ENCODE measurements at places on chromosomes 3 and 15.

GRCh38 chr3:69491975-69492374, 106.1 kb upstream of the FRMD4B start:
- DNase-seq: no peak

GRCh38 chr3:128327606-128328031, 139.1 kb downstream of the DNAJB8 start:
- no peak for DNase-seq

- no peak for DNase-seq
Observed at GRCh38 chr3:152606146-152606545, 228.8 kb upstream of the P2RY1 start.

- no peak for DNase-seq
Observed at GRCh38 chr3:33030802-33031201, 66.1 kb downstream of the GLB1 start.

- no peak for DNase-seq
Observed at GRCh38 chr3:118688396-118688884, 346.2 kb downstream of the IGSF11 start.

DNA sequence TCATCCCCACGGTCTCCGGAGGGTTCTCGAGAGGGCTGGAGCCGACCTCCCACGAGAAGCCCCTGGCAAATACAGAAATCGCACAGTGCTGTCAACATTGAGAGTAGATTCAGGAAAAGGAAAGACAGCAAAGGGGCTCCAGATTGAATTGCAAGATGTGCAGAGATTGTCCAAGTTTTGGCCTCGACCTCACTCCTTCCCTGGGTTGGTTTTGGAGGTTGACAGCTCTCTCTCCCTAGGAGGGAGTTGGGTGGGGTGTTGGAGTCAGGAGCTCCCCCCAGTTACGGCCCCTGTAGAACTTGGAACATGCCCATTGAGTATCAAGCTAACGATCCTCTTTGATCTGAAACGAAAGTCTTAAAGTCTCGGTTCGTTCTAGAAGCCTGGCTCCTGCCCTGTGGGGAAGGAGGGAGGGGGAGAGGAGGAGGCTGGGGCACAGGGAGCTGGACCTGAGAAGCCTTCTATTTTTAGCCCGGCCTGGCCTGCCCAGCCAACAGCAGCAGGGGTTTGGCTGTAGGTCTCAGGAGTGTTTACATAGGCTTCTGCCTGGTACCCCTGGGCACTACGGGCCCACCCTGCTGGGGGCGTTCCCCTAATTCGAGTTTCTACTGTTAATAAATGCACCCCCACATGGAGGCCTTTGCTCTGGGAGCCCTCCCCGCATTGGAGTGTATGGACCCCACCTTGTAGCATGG, 672 bp upstream of the KY start:
- no peak for DNase-seq

DNA sequence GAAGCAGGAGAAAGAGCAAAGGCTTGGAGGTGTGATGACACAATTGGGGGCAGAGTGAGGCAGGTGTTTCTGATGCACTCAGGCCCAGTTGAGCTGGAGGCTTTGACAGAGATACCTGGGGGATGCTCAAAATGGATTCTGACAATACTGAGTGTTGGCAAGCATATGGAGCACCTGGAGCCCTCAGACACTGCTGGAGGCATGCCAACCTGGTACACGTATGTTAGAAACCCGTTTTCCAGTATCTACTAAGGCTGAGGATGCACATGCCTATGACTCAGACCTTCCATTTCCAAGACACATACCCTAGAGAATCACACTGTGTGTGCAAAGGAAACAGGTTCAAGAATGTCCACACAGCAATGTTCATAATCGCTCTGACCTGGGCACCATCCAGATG, 58.7 kb downstream of the WNT7A start:
- DNase-seq: no peak

DNA sequence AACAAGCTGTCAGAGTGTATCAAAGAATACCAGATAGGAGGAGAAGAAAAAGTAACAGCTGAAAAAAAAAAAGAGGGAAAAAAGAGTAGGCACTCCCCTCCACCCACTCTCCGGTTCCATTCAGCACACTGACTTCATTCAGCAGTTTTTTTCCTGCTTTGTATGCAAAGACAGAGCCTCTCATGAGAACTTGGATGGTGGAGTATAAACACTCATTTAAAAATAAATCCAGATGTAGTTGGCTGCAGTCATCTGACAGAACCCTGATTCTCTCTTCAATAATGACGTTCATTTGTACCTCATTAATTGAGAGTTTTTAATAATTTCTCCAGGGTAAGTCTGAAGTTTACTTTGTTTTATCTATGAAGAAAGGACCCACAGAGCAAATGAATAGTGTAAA, 81.0 kb downstream of the TMEM108 start:
- DNase-seq: no peak

DNA sequence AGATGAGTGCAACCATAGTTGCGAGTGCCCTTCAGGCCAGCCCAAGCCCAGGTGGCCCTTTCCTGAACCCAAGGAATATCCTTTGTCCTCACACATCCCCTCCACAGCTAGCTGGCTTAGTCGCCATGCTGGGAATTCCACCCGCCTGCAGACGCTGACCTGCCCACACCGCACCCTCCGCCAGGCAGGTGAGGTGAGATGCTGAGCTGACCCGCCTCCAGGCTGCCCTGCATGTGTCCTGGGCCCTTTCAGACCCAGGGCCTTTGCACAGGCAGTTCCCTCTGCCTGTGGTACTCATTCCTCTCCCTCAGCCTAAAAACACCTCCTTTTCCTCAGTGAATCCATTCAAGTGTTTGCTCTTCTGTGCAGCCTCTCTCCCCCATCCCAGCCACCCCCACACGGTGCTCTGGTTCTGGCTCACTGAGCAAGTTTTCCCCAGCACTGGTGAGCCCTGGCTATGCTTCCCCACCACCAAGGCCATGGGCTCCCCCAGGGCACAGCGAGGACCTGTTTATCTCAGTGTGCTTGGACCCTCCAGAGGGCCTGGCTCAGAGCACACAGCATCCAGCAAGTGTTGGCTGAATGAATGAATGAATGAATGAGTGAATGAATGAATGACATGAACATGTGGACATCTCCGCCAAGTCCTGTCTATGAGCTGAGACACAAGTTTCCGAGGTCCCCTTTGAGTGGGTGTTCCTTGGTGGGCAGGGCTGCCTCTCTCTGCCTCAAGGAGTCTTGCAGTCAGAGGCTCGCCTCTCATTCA, 33.0 kb upstream of the LINGO1 start:
- DNase-seq: no peak

GRCh38 chr15:59367022-59367451, 5.6 kb downstream of the MYO1E start:
- DNase-seq: no peak

DNA sequence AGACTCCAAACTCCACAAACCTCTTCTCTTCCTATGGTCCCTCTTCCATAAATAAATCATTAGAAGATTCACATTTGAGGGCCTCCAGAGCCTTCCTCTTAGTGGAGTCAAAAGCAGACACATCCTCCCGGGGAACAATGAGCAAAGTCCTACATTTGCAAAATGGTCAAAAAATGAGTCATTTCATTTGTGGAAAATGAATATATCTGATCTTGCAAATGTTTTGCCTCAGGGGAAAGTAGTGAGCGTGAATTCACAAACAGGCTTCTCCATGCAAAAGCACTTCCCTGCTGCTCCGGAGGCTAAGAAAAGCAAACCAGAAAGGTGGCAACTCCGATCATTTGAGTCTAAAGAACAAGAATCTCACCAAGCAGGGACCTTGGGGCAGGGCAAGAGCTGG, 86.7 kb upstream of the IQSEC1 start:
- DNase-seq: no peak

DNA sequence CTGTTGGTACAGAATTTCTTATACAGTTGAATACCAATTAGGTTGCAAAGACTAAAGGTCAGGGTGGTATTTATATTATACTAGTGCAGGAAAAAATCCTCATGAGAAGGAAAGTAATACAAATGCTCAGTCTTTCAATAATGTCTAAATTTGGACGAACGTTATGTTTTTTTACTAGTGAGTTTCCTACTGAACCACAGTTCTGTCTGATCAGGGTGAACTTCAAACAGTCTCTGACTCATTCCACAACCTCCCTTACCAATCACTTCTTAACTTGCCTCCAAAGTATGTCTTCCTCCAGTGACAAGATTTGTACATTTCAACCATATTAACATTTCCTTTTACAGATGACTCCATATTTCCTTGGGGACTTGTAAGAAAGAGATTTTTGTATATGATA, 3.4 kb downstream of the TMEM212 start:
- DNase-seq: no peak

DNA sequence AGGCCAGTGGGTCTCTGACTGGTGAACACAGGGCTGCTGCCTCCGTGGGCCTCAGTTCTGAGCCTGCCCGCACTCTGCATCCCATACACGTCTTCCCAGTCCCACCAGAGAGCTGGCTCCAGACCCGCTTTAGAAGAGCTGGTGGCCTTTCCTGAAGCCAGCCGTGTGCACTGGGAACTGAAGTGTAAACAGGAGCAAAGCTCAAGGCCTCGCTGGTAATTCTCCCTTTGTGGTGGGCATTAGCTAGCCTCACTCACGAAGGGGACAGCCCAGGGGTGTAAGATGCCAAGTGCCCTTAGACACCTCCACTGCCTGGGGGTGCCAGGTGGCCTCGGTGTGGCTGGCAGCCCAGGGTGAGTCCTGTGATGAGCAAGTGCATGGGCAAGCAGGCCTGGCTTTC, 12.9 kb upstream of the LINGO1 start:
- DNase-seq: no peak

DNA sequence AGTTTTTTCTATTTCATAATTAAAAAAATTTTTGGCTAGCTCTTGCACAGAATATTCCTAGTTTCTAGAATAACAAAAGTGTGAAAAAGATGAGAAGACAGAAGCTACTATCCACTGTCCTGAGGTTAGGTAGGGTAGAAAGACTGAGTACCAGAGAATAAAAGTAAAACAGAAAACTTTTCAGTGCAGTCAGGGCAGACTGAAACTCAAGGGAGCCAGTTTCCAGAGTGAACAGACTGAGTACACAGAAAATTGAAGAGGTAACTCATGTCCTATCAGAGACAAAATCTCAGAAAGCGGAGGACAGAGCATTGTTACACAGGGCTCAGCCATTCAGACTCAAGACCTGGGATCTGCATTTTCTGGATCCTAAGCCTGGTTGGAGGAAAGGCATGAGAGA, 8.8 kb upstream of the FBXO40 start:
- no peak for DNase-seq

DNA sequence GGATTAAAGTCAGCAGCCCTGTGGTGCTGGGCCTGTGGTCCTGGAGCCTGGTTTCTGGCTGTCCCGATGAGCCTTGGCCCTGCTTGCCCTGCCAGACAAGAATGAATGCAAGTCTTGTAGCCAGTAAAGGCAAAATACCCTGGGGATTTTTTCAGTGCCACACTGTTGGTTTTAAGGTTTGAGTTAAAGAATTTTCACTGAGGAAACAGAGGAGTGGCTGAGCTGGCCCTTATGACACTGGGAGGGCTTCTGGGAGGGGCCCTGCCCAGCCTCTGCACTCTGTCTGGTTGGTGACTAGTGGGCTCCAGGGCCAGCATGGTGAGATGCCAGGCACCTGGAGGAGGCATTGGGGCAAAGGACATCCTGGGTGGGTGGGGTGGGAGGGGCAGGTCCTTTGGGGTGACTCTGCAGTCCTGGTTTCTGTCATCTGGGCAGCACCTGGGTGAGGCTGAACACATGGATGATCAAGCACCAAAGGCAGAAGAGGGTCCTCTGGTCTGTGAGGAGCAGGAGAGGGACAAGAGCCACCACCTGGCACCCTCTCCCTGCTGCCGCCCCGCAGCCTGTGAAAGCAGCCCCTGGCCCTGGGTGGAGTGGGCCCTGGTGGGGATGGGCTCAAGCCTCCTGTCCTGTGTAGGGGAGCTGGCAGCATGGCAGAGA, 12.5 kb upstream of the PLA2G4E start:
- no peak for DNase-seq

- no peak for DNase-seq
Observed at GRCh38 chr3:124657138-124657537, 73.1 kb upstream of the UMPS start.

GRCh38 chr3:94036909-94037507, 8.6 kb upstream of the STX19 start:
- peak; percentile 9 for DNase-seq

- DNase-seq: peak; percentile 51
Observed at GRCh38 chr3:20056725-20057611, 16.7 kb downstream of the KAT2B start.

GRCh38 chr3:70201975-70202374, 110.5 kb downstream of the MDFIC2 start:
- no peak for DNase-seq

GRCh38 chr3:174548841-174549623, 310.1 kb upstream of the NAALADL2 start:
- DNase-seq: no peak

DNA sequence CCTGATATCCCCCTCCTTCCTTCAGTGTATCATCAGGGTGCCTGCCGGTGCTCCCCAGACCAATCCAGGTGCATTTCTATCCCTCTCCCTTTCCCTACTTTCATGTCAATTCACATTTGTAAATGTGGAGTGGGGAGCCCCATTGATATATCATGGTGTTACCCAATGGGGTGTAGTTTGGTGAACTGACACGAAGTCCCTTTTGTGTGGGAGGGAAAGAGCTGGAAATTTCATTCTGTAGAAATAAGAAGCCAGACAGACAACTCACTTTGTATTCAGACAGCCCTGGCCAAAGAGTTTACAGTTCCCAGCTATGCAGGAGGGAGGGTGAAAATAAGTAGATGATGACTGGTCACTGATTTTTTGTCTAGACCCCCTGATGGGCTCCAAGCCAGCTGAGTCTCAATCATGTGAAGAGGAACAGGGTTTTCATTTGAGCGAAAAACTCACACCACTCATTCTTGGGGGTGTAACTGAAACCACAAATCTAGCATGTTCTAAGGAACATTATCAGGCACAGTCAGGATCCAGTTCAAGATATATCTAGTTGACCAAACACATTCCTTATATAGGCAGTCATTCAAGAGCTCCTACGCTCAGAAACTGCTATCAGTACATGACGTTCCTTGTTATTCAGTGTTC, 58.9 kb downstream of the LMCD1 start:
- DNase-seq: peak; percentile 67

DNA sequence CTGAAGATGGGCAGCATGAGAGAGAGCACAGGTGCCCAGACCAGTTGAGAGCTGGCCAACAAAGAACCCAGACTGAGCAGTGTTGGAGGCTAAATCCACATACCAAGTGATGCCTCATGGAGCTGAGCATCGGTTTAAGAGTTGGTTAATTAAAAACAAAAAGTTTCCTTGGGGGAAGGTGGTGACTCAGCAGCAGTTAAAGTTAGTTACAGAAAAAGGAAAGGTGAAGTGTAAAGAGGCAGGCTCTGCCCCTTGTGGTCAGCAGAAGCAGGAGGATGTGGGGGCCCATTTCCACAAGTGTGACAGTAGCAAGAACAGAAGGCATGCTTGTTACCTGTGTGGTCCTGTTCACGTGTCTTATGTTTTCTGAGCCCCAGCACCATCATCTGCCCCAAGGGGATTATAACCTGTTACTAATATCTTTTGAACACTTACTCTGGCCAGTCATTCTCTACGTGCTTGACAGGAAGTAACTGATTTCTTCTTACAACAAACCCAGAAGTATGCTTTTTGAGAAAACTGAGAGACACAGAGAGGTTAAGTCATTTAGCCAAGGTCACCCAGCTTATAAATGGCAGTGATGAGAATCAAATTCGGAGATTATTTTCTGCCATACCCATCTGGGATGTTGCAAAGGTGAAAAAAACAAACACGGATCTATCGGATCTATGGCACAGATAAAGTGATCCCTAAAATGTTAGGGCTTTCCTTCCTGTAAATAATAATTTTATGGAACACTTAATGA, 91.0 kb downstream of the EPHB1 start:
- no peak for DNase-seq
